Breast epithelium (tissue), 4 donors: ENCODE measurements at places on chromosomes 4 and X.

- no peak for DNase-seq
Observed at GRCh38 chr4:145213245-145213644, 32.9 kb upstream of the OTUD4 start.

GRCh38 chr4:145618210-145618931 lies 814 bp upstream of the MMAA start:
- no peak for DNase-seq

DNA sequence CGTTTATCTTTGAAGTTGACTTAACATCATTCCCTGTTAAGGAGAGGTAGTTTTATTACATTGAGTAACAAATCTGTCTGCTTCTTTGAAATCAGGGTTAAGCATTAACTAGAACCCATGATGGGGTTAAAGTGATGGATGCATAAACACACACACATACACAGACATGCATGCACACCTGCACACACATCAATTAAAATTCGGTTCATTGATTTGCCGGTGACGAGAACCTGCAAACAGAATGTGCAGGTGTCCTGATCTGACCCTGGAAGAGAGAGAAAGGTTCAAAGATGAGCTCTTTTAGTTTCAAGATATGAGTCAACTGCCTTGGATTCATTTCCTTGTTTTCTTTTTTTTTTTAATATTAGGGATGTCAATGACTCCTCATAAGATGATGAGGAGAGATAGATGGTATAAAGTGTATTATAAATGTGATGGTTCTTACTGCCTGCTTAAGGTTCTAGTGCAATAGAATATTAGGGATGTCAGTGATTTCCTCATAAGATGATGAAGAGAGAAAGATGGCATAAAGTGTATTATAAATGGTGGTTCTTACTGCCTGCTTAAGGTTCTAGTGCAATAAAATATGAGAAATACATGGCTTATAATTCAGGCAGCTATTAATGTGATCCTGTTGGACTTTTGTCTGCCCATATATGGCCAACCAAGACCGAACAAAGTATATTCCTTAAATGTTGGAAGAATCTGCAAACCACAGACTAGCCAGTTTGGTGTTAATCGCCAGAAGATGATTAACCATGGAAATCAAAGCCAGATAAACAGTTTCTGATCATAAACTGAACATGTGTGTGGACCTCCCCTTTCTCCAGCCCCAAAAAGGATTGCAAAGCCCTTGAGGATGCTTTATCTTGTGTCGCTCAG lies 14.1 kb upstream of the CD99 start:
- DNase-seq = no peak

DNA sequence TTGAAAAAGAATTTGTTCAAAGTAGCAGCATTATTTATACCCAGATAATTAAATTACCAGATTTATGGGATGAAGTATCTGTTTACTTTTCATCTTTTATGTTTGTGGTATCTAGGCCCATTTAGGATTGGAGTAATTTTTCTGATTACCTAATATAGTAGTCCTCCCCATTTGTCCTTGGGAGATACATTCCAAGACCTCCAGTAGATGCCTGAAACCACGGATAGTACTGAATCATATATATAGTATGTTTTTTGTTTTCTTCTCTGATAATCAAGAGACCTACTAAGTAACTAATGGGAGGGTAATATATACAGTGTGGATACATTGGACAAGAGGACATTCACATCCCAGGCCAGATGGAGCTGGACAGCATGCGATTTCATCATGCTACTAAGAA lies 30.7 kb upstream of the PTPN13 start:
- no peak for DNase-seq

- DNase-seq = no peak
Observed at GRCh38 chr4:105369988-105370387, 103.9 kb downstream of the PPA2 start.

DNA sequence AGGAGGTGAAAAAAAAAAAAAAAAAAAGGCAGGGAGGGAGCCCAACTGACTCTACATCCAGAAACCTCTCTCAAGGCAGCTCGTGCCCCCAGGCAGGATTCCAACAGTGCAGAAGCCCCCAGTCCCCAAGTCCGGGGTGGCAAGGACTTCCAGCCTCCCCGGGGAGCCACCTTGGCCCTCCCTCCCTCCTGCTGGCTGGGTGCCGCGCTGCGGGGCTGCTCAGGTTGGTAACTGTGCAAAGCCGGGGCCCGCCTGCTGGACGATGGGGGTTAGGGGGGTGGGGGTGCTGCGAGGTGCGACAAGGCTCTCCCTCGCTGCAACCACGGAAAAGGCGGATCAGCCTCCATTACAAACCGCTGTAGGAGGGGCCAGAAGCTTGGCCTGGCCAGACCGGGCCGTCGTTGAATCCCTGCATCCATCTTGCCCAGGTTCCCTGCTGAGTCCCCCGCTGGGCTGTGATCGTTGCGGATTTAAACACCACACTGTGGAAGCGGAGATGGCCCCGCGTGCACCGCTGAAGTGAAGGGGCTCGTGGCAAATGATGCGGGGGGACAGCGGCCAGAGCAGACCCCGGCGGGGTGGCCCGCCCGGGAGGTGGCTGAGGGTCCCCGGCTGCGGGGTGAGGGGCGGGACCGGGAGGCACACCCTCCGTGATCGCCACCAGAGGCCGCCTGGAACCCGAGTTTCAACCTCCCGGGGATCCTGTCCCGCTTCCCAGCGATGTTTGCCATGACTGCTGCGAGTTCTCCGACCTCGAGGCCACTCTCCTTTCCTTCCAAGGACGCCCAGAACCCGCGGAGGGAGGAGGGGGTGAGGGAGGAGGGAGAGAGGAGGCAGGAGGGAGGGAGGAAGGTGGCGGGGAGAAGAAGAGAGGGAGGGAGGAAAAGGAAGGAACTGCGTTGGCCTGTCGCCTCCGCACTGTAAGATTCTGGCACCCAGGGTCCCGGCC lies 58.0 kb upstream of the DDX3X start:
- peak; percentile 64 for DNase-seq

- no peak for DNase-seq
Observed at GRCh38 chrX:41720125-41720779, 3.7 kb upstream of the GPR82 start.

- no peak for DNase-seq
Observed at GRCh38 chrX:80388206-80388605, 32.0 kb upstream of the TENT5D start.

GRCh38 chr4:77006753-77007353 lies 57.3 kb downstream of the SEPTIN11 start:
- no peak for DNase-seq

DNA sequence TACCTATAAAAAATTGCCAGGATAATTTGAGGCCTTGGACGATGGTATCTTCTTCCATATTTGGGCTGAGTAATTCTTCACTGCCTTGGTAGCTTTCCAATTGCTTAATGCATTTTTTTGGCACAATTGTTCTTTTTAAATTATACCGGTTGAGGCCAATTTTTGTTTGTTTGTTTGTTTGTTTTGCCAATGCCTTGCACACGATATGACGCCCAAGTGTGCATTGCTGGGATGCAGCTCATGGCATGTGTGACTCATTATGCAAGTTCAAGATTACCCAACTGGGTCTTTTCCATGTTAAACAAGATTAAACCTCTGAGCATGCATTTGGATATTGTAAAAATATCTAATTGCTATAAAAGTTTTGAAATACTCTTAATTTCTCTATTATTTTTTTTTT lies 71.1 kb upstream of the KCNIP4 start:
- DNase-seq = no peak

DNA sequence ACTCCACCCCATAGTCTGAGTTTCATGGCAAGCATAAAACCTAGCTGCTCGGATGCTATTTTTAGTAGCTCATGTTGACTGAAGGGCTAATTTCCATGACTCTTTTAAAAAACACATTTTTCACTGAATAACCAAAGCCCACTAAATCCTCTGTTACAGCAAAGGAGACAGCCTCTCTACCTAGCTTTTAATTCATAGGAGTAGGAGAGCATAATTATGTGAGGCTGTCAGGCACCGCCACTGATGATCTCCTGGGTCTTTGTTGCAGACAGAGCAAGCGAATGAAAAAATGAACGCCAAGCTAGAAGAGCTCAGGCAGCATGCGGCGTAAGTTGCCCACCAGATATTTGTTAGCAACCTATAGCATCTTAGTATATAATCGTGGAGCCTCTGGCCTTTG lies 53.5 kb downstream of the KIF4A start:
- no peak for DNase-seq

GRCh38 chr4:73948990-73949706 lies 32.7 kb downstream of the PF4 start:
- DNase-seq = no peak

GRCh38 chrX:70260104-70260503 lies at the start of gene P2RY4:
TSS of gene P2RY4 (minus strand) at chrX:70260204. CDS start at chrX:70259624, 580 bp downstream.
- no peak for DNase-seq
